Activated effector memory CD4-positive, alpha-beta T cell treated with Interleukin-2 at 50 U/mL for 16 hours (primary cell): ENCODE measurements at places on chromosomes 5 and 9.

- no peak for DNase-seq
Observed at GRCh38 chr5:79509244-79509885, 4.6 kb downstream of the HOMER1 start.

GRCh38 chr9:93278144-93278543 is 94.2 kb downstream of the WNK2 start:
- no peak for DNase-seq

- no peak for DNase-seq
Observed at GRCh38 chr9:82333671-82334070, 345.1 kb downstream of the SPATA31D1 start.

- no peak for DNase-seq
Observed at GRCh38 chr9:133661846-133662540, 25.8 kb downstream of the DBH start.

DNA sequence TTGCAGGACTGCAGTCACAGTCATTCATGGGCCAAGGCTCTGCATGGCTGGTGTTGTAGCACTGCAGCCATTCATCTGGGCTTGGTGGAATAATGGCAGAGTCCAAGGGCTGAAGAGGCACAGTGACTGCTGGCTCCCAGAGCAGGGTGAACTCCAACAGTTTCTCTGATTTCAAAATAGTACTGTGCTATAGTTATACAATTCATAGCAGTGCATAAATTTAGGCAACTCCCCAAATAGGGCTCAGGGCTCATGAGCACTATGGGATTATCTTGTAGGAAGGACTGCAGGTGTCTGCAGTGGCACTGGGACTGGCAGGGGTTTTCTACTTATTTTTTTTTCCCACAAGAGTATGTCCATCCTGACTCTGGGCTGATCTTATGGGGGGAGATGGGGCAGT is 642.5 kb upstream of the SGCD start:
- no peak for DNase-seq

DNA sequence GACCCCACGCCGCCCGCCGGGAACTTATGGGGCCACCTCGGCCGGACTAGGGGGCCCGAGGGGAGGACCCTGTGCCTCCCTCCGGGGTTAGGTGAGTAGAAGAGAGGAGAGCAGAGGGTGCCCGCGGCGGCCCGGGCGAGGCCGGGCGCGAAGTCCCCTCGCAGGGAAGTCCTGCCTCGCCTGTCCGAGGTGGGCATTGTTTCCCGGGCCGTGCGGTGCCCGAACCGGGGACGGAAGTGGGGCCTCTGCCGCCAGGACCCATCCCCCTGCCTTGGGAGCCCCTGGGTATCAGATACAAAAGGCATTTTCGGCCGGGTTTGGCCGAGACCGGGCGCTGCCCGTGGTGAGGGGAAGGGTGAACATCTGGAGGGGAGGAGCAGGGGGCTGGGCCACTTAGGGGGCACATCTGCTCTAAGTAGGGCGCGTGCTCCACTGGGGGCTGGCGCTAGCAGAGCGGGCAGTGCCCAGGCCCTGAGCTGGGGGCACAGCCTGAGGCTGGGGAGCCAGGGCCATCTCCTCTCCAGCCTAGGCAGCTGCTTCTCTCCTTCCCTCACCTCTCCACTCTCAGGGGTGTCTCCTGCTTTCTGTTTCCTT is 48.2 kb downstream of the DAB2IP start:
- DNase-seq, result no peak

GRCh38 chr5:2754581-2755075 is 3.2 kb upstream of the IRX2 start:
- no peak for DNase-seq

GRCh38 chr9:13151489-13151888 is 128.0 kb downstream of the MPDZ start:
- DNase-seq, result no peak

GRCh38 chr5:81909677-81910076 is 62.1 kb upstream of the ATG10 start:
- DNase-seq, result no peak

DNA sequence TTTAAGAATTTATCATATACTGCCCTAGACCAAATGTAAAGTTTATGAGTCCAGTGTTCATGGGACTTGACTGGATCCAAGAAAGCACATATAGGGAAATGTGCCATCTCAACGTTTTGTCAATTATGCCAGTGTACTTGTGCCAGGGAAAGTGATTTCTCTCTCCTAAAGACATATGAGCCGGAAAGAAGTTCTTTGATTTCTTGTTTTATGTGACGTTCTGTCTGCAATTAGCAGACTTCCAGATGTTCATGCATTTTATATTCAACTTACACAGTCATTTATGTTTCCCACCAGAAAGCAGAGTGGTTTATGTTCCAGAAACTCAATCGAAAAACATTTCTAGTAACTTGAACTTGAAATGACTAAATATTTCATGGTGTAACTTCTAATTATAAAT is 203.8 kb downstream of the FAM170A start:
- no peak for DNase-seq

DNA sequence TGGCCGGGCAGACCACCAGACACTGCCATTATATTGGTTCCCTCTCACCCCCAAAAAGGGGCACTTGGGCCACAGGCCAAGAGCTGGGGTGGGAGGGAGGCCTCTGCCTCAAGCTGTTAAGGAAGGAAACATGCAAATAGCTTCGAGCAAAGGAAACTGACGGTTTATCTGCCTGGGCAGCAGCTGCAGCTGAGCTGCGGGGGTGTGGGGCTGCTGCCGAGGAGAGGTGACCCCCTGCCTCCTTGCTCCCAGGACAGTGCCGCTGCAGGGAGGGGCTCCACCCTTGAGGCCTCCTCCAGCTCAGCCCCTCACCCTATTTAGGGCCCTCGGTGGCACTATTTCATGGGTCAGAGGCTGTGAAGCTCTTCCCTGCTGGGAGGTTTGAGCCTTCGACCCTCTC is 789 bp downstream of the DOK3 start:
- no peak for DNase-seq

GRCh38 chr5:9226016-9226536 is 319.8 kb downstream of the SEMA5A start:
- no peak for DNase-seq

- DNase-seq, result no peak
Observed at GRCh38 chr9:106174346-106174745, 480.0 kb downstream of the TMEM38B start.

DNA sequence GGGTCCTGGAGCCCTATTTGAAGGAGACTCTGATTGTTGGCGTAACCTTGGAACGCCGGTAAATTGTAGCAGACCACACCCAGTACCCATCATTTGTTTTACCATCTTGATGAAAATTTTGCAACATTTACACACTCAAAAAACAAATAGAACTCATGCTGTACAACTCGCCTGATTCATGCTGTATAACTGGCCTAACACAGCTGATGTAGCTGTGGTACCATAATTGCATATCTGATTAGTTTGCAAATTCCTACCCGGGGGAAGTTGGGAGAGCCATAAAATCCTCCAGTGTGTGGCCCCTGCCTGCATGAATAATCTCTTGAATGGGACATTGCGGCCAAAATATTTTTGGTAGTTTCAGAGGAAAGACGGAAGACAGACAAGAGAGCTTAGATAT is 9.7 kb downstream of the NIPAL4 start:
- DNase-seq, result no peak

GRCh38 chr9:127455324-127455992 is 4.1 kb downstream of the LRSAM1 start:
- DNase-seq, result no peak

DNA sequence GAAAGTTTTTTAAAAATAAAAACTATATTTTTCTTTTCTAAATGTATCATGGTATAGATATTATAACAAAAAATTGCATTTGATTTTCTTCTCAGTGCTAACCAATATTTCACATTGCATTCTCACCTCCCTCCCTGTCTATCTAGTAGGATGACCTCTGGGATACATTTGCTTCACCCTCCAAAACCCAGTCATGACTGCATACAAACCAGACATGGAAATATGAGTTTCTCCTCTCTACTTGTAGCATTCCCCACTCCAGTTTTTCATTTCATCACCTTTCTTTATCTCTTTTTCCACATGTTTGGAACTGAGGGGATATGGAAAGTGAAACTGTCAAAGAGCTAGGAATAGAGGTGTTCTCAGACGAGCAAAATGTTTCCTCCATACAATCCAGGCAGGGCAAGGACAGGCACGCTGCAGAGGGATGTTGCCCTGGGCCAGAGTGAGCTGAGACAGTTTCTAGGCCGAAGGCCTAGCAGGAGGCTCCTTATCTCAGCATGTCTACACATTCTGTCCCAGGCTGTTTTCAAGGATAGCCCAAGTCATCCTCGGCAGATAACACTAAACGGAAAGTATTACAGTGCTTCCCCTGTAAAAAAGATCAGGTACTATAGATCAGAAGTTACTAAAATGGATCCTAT is 46.7 kb downstream of the MEF2C start:
- no peak for DNase-seq

- no peak for DNase-seq
Observed at GRCh38 chr9:22446589-22446949, at the start of gene DMRTA1. Gene DMRTA1, plus strand, starts transcription at chr9:22446824. Its CDS starts 242 bp downstream, at chr9:22447066.

DNA sequence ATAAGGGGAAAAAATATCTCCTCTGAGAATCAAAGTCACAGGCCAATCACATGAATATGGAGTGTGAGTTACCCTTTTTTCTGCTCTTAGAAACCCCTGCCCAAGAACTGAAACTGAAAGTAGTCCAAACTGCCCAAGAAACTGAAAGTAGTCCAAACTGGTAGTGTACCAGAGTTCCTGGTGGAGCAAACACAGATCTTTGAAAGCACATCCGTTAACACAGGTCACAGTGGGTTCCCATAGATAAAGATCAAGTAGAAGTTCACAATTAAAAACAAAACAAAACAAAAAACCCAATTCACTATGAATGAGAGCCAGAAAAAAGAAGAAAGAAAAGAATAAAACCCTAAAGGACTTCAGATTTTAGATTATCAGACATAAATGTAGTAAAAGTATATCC is 332.4 kb upstream of the EFNA5 start:
- no peak for DNase-seq

- DNase-seq, result no peak
Observed at GRCh38 chr5:36932056-36932455, 55.5 kb downstream of the NIPBL start.
